ENCODE measurements at places on chromosomes 6 and 20.

GRCh38 chr6:62516291-62517141, 230.5 kb upstream of the KHDRBS2 start:
- DNase-seq = no peak

GRCh38 chr6:22436134-22436533, 133.2 kb upstream of the HDGFL1 start:
- DNase-seq = no peak

DNA sequence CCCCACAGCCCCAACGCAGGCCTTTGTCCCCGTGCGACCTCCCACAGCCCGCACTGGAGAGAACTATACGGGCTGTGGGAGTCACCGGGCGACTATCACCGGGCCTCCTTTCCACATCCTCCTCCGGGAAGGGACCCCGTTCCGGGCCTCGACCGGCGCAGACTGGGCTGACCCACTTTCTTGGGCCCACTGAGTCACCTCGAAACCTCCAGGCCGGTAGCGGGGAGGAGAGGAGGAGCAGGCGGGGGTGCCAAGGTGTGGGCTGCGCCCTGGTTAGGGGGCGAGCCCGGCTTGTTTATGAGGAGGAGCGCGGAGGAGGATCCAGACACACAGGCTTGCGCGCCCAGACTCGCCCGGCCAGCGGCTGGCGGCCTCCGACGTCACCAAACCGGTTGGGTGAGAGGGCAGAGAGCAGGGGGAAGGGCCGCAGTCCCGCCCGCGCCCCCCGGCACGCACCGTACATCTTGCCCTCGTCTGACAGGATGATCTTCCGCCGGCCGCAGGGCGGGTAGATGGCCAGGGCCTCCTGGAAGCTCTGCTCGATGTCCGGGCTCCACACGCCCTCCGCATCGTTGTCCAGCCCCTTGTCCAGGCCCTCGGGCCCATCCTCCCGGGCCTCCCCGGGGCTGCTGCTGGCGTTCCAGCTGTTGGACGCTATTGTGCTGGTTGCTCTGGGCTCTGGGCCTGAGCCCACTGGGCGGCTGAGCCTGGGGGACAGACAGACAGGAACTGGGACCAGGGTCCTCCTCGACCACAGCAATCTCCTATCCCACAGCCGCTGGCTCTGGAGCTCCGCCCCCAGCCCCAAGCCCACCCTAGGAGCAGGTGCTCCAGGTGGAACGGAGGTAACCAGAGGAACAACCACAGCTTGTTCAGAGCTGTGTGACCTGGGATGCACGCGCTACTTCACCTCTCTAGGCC, 10.6 kb downstream of the TEAD3 start:
- DNase-seq = no peak

GRCh38 chr6:142207265-142207877, 60.3 kb downstream of the VTA1 start:
- DNase-seq = no peak

DNA sequence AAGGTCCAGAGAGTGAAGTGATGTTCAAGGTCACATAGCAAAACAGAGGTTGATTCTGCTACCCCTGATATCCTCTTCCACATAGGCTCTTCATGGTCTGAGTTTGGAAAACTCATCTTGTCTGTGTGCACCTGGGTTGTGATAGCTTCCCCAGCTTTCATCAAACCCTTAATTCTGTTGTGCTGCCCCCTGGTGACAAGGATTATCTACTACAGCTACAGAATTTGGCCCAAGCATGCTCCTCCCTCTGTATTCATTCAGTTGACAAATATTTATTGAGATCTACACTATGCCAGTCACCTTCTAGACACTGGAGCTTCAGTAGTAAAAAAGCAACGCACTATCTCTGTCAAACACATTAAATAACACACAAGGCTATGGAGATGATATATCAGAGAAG, 50.4 kb downstream of the SMPDL3A start:
- DNase-seq = no peak

- DNase-seq = no peak
Observed at GRCh38 chr20:15692570-15692969, 880.7 kb downstream of the KIF16B start.
